Vagina (tissue), 2 donors: ENCODE measurements at places on chromosomes 4 and X.

- no peak for DNase-seq
These were observed 27.4 kb downstream of the ATOH1 start for GRCh38 chr4:93855926-93856325.

DNA sequence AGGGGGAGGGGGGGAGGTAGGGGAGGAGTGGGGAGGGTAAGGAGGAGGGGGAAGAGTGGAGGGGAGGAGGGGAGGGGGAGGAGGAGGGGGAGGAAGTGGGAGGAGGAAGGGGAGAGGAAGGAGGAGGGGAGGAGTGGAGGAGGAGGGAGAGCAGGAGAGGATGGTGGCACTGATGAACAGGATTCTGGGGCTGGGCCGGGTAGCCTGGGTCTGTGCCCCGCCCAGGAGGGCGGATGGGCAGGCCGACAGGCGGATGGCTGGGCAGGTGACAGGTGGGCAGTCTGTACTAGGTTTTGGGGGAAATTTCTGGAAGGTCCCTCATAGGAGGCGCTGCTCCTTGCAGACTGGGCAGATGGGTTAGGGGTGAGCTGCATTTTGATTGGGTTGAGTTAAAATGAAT, 66.0 kb upstream of the ADRA2C start:
- DNase-seq: no peak

- DNase-seq: no peak
These were observed 162.5 kb upstream of the MED14 start for GRCh38 chrX:40897718-40898270.

DNA sequence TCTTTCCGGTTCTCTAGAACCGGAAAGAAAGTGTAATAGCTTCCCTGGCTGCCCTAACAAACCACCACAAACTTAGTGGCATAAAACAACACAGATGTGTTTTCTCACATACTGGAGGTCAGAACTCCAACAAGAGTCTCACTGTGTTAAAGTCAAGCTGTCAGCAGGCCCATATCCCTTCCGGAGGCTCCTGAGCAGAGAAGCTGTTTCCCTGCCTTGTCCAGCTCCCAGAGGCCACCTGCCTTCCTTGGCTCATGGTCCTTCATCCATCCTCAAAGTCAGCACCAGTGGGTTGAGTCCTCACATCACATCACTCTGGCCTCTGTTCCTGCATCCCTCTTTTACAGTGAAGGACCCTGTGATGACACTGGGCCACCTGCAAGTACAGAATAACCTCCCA, 49.8 kb upstream of the HMX1 start:
- no peak for DNase-seq

DNA sequence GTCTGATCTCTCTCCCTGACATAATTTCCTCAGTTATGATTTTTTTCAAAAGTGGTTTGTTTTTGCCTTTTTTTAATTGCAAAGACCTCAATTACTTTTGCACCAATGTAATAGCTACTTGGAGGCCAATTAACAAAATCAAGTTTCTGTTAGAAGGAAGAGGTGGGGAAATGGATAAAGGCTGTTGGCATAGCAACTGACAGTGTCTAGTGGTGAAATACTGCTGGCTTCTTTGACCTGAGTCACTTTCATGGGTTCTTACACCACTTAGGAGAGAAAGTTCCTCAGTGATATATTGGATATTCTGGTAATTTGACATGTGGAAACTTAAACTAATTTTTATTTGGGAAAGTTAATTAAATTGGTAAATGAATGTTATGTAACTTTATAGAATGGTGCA, 26.5 kb upstream of the ATP8A1 start:
- no peak for DNase-seq

DNA sequence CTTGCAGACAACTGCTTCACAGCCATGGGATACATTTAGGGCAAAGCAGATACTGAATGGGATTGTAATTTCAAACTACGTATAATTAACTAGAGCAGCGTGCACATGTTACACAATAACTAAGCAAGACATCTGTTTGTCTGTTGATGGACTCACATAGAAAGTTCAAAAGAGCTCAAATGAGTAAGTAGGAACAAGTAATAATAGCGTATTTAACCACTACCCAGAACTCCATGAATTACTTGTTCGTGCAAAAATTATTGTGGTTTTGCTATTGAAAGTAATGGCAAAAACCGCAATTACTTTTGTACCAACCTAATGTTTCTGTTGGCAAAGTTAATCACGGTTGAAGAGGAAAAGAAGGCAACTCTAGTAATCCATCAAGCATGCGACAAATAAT, 825.4 kb downstream of the PCDH18 start:
- DNase-seq: no peak

DNA sequence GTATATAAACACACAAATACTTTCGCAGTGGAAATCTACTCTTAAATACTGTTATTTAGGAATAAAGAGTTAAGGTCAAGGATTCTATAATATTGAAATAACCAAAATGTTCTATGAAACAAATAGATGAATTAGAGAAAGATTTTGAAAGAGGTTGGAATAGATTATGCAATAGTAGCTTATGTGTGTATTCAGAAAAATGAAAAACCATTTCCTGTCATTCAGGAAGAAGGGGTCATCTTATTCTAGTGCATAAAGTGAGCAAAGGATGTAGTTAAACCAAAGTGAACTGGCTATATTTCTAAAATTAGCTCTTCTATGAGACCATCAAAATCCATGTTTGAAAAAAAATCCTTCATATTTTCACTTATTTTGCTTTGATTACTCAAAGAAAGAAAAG, 30.0 kb upstream of the MYOZ2 start:
- no peak for DNase-seq

GRCh38 chr4:110424144-110424543, 51.8 kb upstream of the ENPEP start:
- no peak for DNase-seq
